ENCODE measurements at places on chromosomes 3 and 15. TPM values are rescaled to one million over a fixed set of nuclear protein-coding genes. Genes with fewer than 3 reads are reported as not detected.

Gene AQR
- 39.4 TPM for total RNA-seq

Gene STIMATE
- total RNA-seq, result 39.0 TPM

Gene LIPC
- total RNA-seq, result 0.17 TPM

Gene ATG3
- 34.6 TPM for total RNA-seq

Gene CLRN1
- total RNA-seq, result not detected

Gene RHCG
- total RNA-seq, result not detected

- ATAC-seq, result no peak
Measured at GRCh38 chr3:189269365-189269764, 97.6 kb downstream of the TPRG1 start.

DNA sequence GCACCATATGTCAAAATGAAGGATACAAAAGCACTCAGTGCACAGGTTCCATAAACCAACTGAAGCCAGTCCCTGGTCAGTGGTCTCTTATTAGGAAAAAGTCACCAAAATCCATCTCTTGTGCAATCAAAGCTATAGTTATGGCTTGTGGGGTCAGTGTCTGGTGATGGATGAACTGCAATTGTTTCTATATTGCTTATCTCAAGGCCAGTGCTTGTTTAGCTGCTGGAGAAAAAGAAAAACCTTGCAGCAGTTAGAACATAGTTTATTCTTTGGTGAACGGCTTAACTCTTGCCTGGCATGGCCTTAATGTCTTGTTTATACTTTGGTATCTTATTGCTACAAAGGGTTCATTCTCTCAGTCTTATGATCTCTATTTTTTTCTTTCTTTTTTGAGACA, 2.9 kb upstream of the UQCRC1 start:
- no peak for ATAC-seq

DNA sequence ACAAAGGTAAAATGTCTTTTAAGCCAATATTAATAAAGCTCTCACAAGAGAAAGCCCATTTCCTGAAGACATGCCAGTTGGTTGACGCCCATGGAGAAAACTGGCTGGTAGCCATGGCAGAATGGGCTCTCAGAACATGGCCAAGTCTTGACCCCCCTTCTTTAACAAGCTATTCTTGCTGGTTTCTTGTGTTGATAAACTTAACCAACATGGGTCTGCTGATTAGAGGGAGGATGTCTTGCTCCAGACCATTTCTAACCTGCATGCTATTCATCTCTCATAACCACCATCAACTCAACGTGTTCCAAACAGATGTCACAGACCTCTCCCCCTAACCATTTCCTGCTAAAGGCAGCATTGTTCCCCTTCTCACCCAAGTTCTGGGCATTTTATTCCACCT, 25.7 kb downstream of the NTRK3 start:
- ATAC-seq, result no peak

GRCh38 chr3:17074559-17074958, 189.8 kb downstream of the PLCL2 start:
- peak; percentile 49 for ATAC-seq

DNA sequence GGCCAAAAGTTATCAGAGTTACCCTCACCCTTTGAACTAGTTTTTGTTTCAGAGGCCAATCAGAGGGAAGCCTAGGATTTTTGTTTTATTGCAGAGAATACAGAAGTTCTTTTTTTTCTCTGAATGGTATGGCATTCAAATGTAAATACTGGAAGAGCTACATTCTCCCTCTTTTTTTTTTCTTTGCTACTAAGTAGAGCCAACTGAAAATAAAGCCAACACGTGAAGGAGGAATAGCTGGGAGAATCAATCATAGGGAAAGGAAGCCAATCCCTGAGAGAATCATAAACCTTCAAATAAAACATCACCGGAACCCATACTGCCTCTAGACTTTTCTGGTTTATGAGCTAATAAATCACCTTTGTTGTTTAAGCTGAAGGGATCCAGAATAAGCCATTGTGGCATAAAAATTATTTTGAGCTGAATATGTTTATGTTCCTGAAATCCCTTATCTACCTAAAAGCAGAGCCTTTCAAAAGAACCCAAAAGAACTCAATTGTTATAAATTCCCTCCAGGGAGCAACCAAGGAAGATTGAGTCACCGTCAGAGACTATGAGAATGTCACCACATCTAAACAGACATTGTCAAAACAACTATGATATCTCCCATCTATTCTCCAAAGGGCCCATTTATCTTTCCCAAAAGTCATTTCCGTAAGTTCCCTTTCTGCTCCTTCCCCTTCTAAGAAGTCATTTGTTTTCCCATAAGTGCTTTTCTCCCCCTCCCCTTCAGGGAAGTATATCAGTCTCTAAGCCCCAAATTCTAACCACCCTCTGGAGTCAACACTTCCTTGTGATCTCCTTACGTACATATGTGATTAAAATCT, 3.8 kb upstream of the ZNF280D start:
- no peak for ATAC-seq

GRCh38 chr15:66063147-66063546, 190.4 kb downstream of the MEGF11 start:
- ATAC-seq, result no peak
